Activated CD4-positive, alpha-beta T cell treated with anti-CD3 and anti-CD28 coated beads, Interleukin-2, amount 10 ng/mL, durations not matched to agents 7 days and 5 days (primary cell): ENCODE measurements at places on chromosomes 1 and 21.

DNA sequence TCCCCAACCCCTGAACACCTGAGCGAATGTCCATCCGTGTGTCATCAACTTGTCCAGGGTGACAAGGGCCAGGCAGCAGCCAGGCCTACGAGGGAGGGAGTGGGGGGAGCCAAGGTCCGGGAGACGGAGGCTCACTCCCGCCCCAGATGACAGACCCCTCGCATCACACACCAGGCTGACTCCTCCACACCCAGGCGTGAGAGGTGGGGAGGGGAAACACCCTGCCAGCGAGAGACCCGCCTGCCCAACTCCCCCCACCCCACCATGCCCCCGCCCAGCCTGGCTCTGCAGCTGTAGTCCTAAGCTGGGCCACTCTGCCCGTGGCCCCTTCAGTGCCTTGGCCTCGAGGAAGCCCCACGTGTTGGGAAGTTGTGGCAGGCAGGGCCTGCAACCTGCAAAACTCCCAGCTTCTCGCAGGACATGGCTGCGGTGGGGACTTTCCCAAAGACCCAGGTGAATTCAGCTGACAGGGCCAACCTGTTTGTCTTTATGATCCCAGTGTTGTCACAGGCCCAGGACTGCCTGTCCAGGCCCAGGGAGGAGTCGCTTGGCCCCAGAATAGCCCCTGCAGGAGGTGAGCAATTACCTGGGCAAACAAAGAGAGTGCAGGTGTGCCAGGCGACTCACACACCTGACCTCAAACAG, 62.9 kb downstream of the RIPK4 start:
- no peak for DNase-seq

GRCh38 chr21:46066591-46067331, 31.2 kb upstream of the COL6A2 start:
- DNase-seq = no peak

GRCh38 chr1:222240536-222241181, 307.2 kb downstream of the HHIPL2 start:
- DNase-seq = no peak

DNA sequence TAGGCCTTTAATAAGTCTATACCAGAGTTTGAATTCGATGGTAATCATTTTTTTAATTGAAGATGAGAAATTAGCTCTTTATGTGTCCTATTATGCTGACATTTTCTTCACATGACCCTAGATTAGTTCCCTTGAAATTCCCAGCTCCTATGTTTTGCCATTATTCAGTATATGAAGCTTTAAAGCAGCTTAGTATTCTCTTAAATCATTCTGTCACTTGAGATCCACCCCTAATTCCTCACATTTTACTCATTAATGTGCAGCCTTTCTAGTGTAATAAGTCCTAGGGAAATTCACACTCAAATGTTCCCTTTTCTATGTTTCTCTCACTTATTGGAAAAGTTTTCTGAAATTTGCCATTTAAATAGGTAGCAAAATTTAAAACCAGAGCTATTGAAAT, 704.5 kb upstream of the B3GALT2 start:
- DNase-seq = no peak

GRCh38 chr1:17688217-17688810, 66.8 kb upstream of the ACTL8 start:
- DNase-seq = no peak
